ENCODE measurements at places on chromosomes 12 and 14.
A peak's percentile ranks its signal among the peaks of the same experiment; 100 is the strongest.

- no peak for DNase-seq
- no peak overlapping the region for H3K27ac ChIP-seq
- no peaks in the 10 kb centered on the region for H3K36me3 ChIP-seq
- H3K4me1 ChIP-seq: no peaks in the 10 kb centered on the region
Measured at GRCh38 chr14:73383356-73383755, 75.0 kb downstream of the NUMB start.

DNA sequence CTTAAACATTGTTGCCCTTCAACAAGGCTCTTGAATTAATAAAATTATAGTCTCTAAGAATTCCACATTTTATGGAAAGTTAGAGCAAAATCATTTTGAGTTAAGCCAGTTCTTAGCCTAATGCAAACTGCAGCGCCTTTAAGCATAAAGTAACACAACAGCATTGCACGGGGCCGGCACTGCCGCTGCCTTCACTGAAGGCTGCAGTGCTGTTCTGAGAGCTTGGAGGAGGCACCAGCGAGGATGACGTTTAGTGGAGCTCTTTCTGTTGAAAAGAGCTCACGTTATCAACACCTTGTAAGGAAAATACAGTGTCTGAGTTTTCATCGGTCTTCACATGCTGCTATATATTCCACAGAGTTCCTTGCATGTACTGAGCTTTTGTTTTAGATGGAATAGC, 38.3 kb upstream of the DYNC1H1 start:
- no peak overlapping the region for H3K27ac ChIP-seq
- H3K27me3 ChIP-seq: no peaks in the 10 kb centered on the region
- H3K4me1 ChIP-seq: peaks cover 5% of the 10 kb centered on the region
- no peak for DNase-seq

GRCh38 chr14:55438066-55438683, 2.2 kb downstream of the TBPL2 start:
- no peak overlapping the region for H3K27ac ChIP-seq
- no peaks in the 10 kb centered on the region for H3K36me3 ChIP-seq
- H3K4me1 ChIP-seq: no peaks in the 10 kb centered on the region
- DNase-seq: peak; percentile 66
- H3K27me3 ChIP-seq: peaks cover 9% of the 10 kb centered on the region
- no peak overlapping the region for H3K4me3 ChIP-seq

GRCh38 chr12:50517421-50518048, 12.8 kb downstream of the DIP2B start:
- no peaks in the 10 kb centered on the region for H3K36me3 ChIP-seq
- peak overlapping the region; percentile 14 for H3K27ac ChIP-seq
- peaks cover 22% of the 10 kb centered on the region for H3K4me1 ChIP-seq
- H3K4me3 ChIP-seq: no peak overlapping the region

DNA sequence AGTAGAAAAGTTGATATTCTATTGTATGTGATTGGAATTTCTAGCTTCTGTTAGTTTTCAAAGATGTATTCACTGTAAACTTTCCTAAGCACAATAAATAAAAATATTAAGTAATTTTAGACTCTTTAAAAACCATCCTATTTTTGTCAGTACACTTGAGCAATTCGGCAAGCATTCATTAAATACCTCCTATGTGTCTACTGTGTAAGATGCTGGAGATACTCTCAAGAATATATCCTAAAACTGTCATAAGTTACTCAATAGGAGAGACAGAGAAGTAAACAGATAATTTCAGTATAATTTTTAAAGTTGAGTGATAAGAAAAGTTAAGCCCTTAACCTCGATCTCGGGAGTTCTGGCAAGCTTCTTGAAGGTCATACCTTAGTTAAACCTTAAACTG, 46.1 kb downstream of the FANCM start:
- H3K27ac ChIP-seq: no peak overlapping the region
- no peak overlapping the region for H3K4me3 ChIP-seq
- no peak for DNase-seq
- no peaks in the 10 kb centered on the region for H3K27me3 ChIP-seq

GRCh38 chr14:99066378-99066777, 205.6 kb downstream of the BCL11B start:
- no peaks in the 10 kb centered on the region for H3K36me3 ChIP-seq
- no peak overlapping the region for H3K4me3 ChIP-seq
- H3K4me1 ChIP-seq: no peaks in the 10 kb centered on the region
- no peaks in the 10 kb centered on the region for H3K27me3 ChIP-seq
- H3K27ac ChIP-seq: no peak overlapping the region

DNA sequence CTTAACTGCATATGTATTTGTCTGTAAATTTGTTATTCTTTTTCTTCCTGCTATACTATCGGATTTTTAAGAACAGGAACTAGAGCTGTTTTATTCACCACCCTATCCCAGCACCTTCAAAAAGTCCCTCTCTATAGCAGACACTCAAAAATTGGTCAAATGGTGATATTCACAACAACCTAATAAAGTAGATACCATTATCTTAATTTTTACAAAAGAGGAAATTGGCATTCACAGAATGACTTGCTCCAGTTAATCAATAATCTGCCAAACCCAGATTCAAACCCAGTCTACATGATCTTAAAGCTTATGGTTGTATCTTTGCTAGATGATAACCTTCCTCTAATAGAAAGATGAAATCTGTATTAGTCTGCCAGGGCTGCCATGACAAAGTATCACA, 426.6 kb downstream of the EGLN3 start:
- H3K4me1 ChIP-seq: no peaks in the 10 kb centered on the region
- H3K27ac ChIP-seq: no peak overlapping the region
- H3K36me3 ChIP-seq: no peaks in the 10 kb centered on the region

GRCh38 chr14:39367387-39367751, 64.9 kb downstream of the FBXO33 start:
- H3K27ac ChIP-seq: peak overlapping the region; percentile 41
- peak; percentile 13 for DNase-seq
- H3K27me3 ChIP-seq: no peaks in the 10 kb centered on the region
- H3K36me3 ChIP-seq: no peaks in the 10 kb centered on the region
- no peak overlapping the region for H3K4me3 ChIP-seq
- H3K4me1 ChIP-seq: peaks cover 21% of the 10 kb centered on the region

DNA sequence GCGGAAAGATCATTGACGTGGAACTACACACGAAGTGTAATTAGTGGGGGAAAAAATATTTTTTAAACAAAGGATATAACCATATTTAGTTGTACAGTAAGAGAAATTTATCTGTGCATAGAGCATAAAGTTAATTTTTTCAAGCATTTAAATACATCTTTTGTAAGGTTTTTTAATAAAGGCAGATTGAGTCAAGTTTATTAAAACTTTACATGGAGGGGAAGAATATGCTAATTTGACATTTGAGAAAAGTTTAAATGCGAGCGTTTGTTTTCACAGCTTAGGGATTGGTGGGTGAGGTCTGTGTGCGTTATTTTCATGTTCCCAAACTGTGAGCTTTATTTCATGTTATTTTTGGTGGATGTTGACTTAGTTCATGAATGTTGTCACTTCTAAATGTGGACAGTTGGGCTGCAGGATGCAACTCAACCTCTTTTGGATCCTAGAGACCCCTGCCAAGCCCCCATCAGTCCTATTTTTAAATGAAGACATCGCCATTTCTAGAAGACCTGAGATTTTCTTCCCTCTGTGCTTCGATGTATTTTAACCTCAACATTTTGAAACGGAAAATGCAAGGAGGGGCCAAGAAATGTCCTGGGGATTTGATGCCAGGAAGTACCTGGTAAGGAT, 32.3 kb downstream of the BRI3BP start:
- H3K4me3 ChIP-seq: no peak overlapping the region
- no peaks in the 10 kb centered on the region for H3K4me1 ChIP-seq
- H3K36me3 ChIP-seq: no peaks in the 10 kb centered on the region
- no peak for DNase-seq
- H3K27ac ChIP-seq: no peak overlapping the region

- no peaks in the 10 kb centered on the region for H3K4me1 ChIP-seq
- H3K36me3 ChIP-seq: no peaks in the 10 kb centered on the region
- DNase-seq: peak; percentile 62
- no peak overlapping the region for H3K27ac ChIP-seq
- H3K27me3 ChIP-seq: peaks cover 16% of the 10 kb centered on the region
Measured at GRCh38 chr12:95574799-95575452, 23.6 kb upstream of the USP44 start.

DNA sequence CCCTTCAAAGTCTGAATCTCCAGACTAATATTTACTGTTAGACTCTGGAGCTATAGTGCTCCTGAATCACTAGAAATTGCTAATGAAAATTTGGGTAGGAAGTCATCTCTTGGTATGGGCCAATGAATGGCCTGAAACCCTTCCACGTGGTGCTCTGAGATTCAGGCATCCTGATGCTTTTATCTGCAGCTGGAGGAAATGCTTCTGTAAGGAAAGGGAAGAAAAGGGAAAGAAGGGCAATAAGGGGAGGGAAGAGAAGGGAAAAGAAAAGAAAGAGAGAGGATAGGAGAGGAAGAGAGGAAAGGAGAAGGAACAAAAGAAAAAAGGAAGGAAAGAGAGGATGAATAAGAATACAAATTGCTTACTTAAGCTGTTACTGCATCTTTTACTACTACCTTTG, 182.3 kb downstream of the GRIP1 start:
- no peaks in the 10 kb centered on the region for H3K36me3 ChIP-seq
- H3K27me3 ChIP-seq: no peaks in the 10 kb centered on the region
- H3K27ac ChIP-seq: no peak overlapping the region

DNA sequence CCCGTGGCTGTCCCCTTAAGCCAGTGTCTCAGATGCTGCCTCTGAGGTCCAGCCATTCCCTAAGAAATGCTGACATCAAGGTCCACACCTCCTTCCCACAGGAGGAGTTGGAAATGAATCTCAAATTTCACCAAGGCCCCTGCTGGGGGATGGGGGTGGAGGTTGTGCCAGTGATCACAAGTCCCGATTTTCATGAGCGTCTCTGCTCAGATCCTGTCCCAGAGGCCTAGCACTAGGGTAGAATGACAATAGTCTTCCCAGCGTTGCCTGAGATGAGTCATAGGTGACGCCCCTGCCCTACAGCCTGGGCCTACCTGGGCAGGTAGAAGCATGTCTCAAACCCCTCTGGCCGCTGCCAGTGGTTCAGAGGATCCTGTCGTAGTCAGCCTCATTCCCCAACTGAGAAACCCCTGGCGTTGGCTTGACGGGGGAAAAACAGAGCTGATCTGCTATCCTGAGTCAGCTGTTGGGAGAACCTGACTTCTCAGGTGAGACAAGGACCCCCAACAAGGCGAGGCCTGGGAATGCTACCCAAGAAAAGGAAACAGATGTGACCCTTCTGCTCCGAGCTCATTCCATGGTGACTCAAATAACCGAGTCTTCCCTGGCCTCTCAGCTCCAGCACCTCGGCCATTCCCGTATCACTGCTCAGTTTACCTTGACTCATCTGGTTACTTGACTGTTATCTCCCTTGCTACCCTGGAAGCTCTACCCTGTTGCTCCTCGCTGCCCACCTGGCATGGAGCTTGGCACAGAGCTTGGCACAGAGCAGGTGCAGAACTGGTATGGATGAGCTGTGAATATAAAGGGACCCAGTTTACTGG, 21.8 kb upstream of the SPPL3 start:
- no peak overlapping the region for H3K27ac ChIP-seq
- no peak overlapping the region for H3K4me3 ChIP-seq
- no peak for DNase-seq
- H3K36me3 ChIP-seq: no peaks in the 10 kb centered on the region

DNA sequence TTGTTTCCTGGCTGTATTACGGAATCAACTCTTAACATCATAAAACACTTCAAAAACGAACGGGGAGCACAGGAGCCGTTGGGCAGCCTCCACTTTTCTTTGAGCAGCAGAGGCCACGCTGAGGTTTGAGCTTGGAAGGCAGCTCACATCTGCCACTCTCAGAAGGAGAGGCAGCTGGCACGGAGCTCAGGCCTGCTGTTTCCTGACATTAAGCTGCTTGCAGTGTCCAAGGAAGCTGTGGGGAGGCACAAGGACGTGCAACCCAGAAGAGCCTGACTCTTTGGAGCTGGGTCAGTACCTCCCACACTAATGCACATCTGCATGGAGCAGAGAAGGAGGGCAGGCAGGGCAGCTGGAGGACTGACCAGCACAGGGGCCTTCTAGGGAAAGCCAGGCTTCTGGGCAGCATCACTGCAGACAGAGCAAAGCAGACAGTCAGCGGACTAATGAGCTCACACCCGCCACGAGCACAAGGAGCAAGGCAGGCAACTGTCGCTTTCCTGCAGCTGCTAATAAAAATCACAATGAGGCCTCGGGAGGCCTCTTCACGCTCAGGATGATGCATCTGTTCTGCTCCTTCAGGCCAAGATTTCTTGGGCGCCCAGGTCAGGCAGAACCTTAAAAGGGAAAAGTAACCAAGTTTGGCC, 211.1 kb downstream of the GLT1D1 start:
- H3K4me1 ChIP-seq: no peaks in the 10 kb centered on the region
- DNase-seq: no peak
- no peaks in the 10 kb centered on the region for H3K36me3 ChIP-seq

GRCh38 chr14:102187568-102188001, 47.9 kb downstream of the WDR20 start:
- H3K27me3 ChIP-seq: no peaks in the 10 kb centered on the region
- no peak overlapping the region for H3K4me3 ChIP-seq
- DNase-seq: no peak
- H3K4me1 ChIP-seq: peaks cover 25% of the 10 kb centered on the region
- H3K36me3 ChIP-seq: no peaks in the 10 kb centered on the region
- H3K27ac ChIP-seq: peak overlapping the region; percentile 37

DNA sequence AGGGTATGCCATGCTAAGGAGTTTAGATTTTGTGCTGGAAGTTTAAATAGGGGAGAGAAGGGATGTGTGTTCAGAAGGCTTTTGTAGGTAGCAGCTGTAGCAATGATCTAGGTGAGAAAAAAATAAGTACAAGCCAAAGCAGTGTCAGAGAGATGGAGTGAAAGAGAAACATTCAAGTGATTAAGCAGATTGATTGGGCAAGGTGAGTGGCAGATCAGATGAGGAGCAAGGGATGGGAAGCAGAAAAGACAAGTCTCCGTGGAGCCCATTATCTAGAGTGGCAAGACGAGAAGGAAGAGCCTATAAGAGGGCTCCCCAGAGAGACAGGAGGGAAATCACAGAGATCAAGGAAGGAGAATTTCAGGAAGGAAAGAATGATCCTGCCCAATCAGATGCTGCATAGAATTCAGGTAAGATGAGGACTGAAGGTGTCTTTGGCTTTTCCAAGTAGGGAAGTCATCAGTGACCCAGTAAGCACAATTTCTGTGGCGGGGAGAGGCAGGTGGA, 133.5 kb downstream of the ETV6 start:
- no peak overlapping the region for H3K27ac ChIP-seq
- no peak for DNase-seq
- H3K4me1 ChIP-seq: peaks cover 51% of the 10 kb centered on the region
- H3K27me3 ChIP-seq: no peaks in the 10 kb centered on the region

DNA sequence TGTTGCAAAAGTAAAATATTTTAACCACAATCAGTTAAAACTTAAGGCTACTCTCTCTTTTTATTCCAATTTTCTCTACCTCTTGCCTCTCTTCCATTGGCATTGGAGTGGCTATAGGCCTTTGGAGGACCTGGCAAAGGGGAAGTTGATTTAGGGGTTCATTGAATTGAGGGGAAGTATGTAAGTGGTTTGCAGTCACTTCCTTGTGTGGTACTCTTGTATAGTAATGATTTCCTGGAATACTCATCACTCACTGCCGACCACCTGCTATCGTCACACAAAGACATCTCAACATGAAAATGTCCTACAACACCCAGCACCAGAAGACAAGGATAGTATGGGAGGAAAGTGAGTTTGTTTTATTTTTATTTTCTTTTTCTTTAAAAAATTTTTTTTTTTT, 45.7 kb upstream of the CPM start:
- no peak overlapping the region for H3K4me3 ChIP-seq
- H3K4me1 ChIP-seq: peaks cover 10% of the 10 kb centered on the region
- no peak for DNase-seq
- no peak overlapping the region for H3K27ac ChIP-seq
- H3K27me3 ChIP-seq: no peaks in the 10 kb centered on the region

GRCh38 chr14:100215330-100215885, 23.5 kb upstream of the YY1 start:
- DNase-seq: no peak
- no peak overlapping the region for H3K4me3 ChIP-seq
- H3K27me3 ChIP-seq: no peaks in the 10 kb centered on the region
- H3K27ac ChIP-seq: no peak overlapping the region
- no peaks in the 10 kb centered on the region for H3K36me3 ChIP-seq

All from cardiac muscle cell (in vitro differentiated cells and primary cell).